ENCODE measurements at places on chromosomes 16 and 17.

DNA sequence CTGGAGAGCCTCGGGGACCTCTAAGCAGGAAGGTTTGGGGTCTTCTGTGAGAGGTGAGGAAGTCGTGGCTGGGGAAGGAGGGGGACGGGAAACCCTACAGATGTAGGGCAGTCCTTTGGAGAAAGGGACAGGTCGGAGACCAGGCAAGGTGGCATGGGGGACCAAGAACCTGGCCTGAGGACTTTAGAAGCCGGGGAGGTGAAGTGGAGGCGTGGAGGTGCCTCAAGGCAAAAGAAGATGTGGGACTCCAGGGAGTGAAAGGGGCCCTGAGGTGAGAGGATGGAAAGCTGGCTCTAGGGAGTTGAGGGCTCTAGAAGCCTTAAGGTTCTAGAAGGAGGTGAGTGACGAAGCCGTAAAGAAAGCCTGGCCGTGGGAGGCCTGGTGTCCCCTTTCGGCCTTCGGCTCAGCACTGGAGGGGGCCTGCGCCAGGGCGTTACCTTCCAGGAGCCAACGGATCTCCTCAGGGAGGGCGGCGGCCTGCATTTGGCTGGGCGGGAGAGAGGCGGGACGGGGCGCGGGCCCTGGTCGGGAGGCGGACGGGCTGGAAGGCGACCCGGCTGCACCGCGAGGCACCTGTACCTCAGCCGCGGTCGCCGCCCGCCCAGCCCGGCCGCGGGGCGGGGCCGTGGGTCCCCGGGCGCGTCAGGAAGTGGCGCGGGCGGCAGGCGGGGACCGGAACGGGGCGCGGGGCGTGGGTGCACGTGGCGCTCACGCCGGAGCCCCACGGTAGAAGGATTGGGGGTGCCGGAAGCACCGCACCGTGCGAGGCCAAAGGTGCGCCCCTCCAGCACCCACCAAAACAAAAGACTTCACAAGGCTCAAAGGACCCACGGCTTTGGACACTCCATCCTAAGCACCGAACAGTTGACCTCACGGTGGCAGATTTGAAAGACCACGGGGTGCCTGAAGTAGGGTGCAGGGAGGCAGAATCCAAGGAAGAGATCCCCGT, at the start of gene SKAP1:
SKAP1 (minus strand) TSS at position 577 of the 949 bp plus-strand sequence.
- no peak for ATAC-seq

DNA sequence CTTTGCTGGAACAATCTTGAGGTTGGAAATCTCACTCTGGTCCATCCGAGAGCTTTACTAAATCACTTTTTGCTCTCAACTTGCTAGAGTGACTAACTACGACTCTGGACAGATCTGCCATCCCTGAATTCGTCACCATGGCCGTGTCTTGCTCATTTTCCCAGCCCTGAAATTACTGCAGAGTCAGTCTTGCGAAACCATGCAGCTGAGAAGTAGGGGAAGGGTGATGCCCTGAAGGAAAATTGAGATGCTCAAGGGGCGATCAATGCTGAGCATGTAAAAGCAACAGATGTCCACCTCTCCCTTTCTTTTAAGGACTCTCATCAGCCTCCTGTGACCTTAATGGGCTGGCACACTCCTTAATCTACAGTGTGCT, 18.8 kb downstream of the PCTP start:
- peak; percentile 66 for ATAC-seq

DNA sequence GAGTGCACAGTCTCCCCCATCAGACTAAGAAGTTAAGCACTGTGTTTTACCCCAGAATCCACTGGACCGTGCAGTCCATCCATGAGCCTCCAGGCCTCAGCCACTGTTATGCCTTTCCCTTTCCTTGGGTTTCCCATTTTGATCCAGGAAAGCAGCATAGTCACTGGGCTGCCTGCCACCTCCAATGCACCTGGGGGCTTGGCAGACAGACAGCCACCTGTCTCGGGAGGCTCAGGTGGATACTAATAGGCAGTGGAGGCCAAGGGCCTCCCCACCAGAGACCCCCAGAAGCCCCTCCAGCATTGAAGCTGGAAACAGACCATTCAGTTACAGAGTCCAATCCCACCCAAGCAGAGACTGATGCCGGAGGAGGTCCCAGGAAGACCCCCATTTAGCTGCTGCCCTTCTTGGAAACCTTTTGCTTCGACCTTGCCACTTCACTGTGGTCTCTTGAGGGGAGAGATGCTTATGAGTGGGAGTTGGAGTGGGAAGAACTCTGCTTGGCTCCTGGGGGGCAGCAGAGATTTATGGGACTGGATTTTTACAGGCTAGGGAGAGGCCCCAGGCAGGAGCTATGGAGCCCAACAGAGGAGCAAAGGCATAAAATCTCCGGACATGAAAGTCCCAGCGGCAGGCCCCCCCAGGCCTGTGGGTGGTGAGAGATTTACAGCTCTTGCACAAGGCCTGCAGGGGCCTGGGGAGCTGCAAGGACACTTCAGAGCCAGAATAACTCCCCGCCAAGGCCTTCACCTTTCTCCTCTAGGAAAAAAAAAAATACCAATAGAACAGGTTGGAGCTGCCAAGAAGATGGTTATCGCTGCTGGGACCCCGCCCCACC, 12.2 kb upstream of the SP2 start:
- ATAC-seq = no peak

- no peak for ATAC-seq
Measured at GRCh38 chr16:2077016-2077415, 29.2 kb downstream of the TSC2 start.

- peak; percentile 69 for ATAC-seq
Measured at GRCh38 chr16:57938936-57939871, 31.7 kb downstream of the CNGB1 start.

DNA sequence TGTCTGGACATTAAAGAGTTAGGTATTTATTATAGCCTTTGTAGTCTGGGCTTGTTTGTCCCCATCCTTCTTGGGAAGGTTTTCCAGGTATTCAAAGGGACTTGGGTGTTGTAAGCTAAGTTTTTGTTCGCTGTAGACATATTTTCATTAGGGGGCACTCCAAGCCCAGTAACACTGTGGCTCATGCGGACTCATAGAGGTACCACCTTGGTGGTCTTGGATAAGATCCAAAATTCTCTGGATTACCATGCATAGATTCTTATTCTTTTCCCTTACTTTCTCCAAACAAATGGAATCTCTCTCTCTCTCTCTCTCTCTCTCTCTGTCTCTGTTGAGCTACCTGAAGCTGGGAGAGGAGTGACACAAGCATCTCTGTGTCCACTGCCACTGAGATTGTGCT, 48.9 kb downstream of the ERCC4 start:
- ATAC-seq = no peak

DNA sequence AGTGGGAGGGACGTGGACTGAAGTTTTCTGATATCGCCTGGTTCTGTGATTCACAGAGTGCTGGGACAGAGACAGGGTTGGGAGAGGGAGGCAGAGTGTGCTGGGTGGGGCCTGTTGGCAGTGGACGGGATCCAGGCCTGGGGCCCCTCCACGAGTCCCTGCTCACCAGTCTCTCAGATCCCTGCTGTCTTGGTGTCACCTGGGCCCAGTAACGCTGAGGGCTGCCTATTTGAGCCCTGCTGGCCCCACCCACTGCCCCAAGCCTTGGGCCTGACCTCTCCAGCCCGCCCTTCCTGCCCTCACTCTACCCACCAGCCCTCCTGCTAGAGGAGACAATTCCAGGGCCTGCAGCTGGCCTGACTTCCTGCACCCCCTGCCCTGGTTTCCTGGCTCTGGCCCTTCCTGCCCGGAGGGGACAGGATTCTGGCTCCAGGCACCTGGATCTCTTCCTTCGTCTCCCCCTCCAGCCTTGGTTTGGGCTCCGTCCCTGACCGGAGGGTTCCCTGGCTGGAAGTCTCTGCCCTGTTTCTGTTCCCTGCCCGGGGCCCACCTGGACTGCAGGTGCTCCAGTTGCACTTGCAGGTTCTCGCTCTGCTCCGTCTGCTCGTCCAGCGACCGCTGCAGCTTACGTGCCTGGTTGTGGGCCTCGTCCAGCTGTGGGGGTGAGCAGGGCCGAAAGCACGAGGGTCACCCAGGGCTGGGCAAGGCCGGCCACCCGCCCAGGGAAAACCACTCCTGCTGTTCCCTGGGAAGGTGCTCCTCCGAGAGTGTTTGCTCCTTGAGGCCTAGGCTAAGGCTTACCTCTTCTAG, 21.4 kb downstream of the CCDC102A start:
- ATAC-seq = peak; percentile 18

DNA sequence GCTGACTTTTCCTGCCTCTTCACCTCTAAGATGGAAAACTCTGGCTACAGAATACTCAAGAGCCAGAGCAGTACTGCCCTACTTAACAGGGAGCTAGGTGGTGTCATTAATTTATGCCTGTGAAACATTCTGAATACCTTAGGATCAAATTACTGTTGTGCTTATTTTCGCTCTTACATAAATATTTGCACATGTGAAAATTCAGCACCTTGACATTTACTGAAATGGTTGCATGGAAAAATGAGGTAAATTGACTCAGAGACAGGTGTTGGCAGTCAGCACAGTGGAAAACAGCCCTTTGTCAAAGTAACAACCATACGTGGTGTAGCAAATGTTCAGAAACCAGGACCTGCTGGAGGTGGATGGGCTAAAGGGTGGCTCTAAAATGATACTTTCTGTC, 193.6 kb downstream of the CDH8 start:
- ATAC-seq = no peak

DNA sequence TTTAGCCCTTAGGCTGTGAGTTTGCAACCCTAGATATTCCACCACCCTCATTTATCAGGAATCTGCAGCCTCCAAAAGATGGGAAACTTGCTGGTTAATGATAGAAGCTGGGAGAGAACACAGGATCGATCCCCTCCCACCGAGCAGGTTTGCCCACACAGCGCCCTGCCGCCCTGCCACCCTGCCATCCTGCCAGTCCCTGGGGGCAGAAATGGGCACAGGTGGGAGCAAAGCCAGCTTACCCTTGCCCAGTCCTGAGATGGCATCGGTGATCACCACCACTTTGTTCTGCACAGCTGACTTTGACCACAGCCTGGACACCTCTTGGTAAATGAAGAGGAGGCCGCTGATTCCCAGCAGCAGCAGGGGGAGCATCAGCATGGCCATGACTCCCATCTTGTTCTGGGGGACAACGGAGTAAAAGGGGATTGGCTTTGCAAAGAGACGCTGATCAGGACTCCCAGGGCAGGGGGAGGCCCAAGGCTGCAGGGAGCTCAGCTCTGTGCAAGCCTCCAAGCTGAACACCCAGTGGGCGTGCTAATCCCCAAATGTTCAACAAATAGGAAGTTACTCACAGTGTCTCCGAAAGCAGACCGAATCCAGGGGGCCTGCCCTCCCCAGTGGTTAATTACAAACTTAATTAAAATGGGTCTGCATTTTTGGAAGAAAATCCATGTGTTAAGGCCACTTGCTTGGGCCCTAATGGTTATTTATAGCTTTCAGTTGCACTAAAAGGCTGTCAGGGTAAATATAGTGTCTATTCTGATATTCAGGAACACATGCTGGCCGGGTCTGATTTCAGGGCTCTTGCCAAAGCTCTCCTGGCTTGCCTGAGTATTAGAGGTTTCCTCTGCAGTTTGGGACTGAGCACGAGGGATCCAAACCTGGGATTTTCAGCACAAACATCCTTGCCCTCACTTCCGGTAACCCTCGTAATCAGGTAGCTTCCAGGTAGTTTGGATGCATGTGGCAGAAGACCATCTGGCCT, at the start of gene DHRS7C:
DHRS7C (minus strand) TSS at position 704 of the 988 bp plus-strand sequence; CDS start at position 396, 308 bp downstream.
- no peak for ATAC-seq

GRCh38 chr17:42000413-42001133, 16.7 kb downstream of the DNAJC7 start:
- no peak for ATAC-seq

DNA sequence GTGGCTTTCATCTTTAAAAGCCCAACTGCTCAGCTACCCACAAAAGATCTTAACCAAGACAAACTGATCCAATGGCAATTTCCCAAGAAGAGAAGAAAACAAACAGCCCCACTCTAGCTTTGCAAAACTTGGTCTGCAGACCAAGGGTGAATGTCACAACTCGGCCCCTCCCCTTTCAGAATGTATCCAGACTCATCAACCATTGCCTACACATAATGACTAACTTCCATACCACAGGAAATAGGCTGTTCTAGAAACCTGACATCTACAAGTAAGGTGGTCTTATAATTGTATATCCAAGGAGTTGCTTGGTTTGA, 16.0 kb downstream of the DCUN1D3 start:
- ATAC-seq = peak; percentile 49

- ATAC-seq = no peak
Measured at GRCh38 chr16:84982434-84982833, 28.9 kb downstream of the ZDHHC7 start.

DNA sequence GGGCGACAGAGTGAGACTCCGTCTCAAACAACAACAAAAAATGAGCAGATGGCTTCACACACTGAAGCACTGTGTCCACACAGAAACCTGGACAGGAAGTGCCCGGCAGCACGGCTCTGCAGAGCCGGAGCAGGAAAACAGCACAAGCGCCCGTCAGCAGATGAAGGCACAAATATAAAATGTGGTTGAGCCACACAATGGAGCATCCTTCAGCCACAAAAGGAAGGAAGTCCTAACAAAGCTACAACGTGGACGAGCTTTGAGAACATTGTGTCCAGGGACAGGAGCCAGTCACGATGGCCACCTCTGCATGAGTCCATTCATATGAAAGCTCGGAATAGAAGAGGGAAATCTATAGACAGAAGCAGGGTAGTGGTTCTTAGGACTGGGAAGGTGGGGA, 15.7 kb downstream of the RHBDF2 start:
- peak; percentile 71 for ATAC-seq

DNA sequence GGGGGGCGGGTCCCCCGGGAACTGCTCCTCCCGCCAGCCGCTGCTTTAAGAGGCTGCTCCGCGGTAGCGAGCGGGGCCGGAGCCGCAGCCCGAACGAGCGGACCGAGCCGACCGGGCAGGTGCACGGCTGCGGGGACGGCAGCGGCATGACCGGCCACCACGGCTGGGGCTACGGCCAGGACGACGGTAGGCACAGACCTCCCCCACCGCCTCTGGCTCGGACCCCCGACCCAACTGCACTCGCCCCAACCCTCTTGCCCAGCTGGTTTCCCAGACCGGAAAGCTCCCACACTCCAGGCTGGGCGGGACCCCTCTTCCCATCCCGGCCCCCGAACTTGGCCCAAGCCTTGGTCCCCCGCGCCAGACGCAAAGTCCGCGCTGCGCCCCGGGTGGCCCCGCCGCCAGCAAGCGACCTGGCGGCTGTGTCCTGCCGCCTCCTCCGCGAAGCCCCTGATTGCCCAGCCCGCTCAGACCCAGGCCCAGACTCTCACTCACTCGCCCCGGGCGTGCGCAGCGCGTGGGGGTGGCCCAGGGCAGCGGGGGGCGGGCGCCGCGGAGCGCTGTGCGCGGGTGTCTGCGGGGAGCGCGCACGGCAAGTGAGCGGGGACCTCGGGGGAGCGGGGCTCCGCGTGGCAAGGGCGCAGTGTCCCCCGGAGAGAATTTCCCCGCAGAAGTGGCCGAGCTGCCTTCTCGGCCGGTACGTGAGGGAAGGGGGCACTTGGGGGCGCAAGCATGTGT, at the start of gene CA7:
CA7 (plus strand) TSS at position 73 of the 738 bp plus-strand sequence; CDS start at position 147, 74 bp downstream.
- ATAC-seq = no peak

DNA sequence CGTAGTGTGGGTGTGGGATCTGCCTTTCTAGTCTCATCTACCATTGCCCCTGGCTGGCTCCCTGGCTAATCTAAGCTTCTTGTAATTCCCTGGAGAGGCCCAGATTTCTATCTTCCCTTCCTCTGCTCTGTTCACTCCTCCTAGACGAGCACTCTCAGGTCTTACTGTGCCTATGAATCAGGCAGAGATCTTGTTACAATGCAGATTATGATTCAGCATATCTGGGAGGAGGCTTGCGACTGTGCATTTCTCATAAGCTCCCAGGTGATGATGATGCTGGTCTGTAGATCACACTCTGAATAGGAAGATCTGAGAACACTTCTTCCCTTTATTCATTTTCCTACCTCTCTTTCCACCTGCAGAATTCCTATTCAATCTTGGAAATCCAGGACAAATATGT, 200.1 kb downstream of the CBLN1 start:
- no peak for ATAC-seq

All from gastroesophageal sphincter (tissue), 4 donors.